ENCODE measurements at places on chromosomes 7 and 10.

GRCh38 chr7:151623766-151624165, 104.1 kb upstream of the RHEB start:
- peak; percentile 82 for DNase-seq

- DNase-seq = no peak
These were observed 56.3 kb upstream of the LBX1 start for GRCh38 chr10:101285519-101286070.

GRCh38 chr7:149827089-149827981, 10.8 kb upstream of the ZNF862 start:
- DNase-seq = no peak

GRCh38 chr10:31508882-31509281, 189.9 kb downstream of the ZEB1 start:
- DNase-seq = no peak

- DNase-seq = no peak
These were observed 107.7 kb upstream of the ADO start for GRCh38 chr10:62696798-62697197.

DNA sequence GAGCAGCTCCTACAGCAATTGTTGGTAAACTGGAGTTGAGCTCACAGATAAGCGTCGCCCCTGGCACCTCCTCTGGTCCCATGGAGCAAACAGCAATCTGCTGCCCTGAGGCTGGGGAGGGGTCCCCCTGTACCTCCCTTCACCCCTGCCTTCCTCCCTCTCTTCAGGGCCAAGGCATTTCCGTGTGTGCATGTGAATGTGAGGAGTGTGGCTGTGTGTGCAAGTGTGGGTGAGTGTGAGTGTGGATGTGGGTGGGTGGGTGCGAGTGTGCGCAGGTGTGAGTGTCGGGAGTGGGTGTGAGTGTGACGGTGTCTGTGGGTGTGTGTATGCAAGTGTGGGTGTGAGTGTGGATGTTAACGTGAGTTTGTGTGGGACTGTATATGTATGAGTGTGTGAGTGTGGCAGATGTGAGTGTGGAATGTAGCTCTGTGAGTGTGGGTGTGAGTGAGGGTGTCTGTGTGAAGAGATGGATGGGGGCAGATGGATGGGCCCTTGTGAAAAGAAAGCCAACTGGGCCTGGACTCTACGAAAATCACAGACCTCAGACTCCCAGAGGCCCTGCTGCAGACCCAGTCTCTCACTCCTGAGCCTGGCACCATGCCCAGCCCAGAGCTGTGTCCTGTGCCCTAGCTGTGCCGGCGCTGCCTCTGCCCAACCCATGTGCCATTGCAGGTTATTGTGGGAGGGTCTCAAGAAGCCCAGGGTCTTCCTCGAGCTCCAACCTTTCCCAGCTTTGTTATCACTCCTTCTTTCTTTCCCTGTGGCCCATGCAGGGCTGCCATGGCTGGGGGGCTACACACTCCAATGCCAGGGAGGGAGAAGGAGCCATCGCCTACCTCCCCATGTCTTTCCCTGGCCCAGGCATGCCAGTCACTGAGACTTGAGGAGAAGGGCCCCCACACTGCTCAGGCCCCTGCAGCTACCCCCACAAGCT, 73.9 kb downstream of the GRID1 start:
- no peak for DNase-seq

GRCh38 chr10:19652750-19653149, 163.5 kb upstream of the PLXDC2 start:
- DNase-seq = no peak

GRCh38 chr10:132523561-132524442, 13.8 kb upstream of the INPP5A start:
- no peak for DNase-seq

GRCh38 chr10:77505431-77506334, 131.9 kb downstream of the KCNMA1 start:
- no peak for DNase-seq

DNA sequence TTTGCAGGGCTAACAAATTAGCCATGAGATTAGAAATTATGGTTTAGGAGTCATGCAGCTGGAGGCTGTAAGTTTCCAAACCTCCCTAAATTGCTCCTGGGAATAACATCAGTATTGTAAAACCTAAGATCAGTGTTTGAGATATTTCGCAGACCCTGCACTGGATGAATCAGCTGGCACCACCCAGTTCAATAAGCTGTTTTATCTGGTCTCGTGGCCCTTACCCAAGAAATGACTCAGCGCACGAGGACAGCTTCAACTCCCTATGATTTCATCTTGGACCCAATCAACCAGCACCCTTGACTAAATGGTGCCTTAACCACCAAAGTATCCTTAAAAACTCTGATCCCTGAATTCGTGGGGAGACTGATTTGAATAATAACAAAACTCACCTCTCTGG, 482.0 kb upstream of the PCDH15 start:
- no peak for DNase-seq

- no peak for DNase-seq
These were observed 5.7 kb upstream of the HSPA12A start for GRCh38 chr10:116748041-116748440.

DNA sequence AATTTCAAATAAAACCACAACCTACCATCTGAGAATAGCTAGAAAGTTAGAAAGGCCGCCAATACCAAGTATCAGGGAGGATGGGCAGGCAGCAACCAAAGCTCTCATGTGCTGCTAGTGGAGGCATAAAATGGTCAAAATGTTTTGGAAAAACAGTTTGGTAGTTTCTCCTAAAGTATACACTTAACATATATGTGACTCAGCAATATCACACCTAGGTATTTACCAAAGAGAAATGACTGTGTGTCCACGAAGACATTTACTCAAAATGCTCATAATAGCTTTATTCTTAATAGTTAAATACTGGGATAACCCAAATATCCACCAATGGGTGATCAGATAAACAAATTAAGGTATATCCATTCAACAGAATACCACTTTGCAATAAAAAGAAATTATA, 14.3 kb downstream of the RHEB start:
- no peak for DNase-seq

GRCh38 chr10:92091965-92092364, 168.4 kb downstream of the BTAF1 start:
- no peak for DNase-seq

- DNase-seq = no peak
These were observed 234.0 kb upstream of the PITRM1 start for GRCh38 chr10:3406556-3406955.

DNA sequence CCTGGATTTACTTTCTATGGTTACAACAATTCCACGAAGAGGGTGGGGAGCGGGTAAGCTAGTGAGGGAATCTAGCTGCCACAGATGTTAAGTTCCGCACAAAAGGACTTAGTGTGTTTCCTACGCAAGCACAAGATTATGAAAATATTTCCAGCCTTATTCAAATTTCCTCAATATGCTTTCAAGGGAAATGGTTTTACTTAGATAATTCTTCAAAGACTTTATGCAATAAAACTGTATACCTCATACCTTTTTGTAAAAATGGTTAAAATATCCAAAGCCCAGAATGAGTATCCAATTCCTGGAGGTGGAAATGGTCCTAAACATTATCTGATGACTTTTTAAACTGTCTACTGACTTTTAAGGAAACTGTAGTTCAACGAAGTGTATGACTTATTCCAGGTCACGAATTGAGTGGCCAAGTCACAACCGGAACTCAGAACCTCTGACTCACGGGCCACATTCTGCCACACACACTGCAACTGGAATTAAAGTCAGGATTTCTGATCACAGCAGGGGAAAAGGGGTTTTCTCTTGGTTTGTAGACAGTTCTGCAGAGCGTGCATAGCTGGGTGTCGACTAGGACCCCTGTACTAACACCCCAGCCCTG, 20.2 kb upstream of the INSIG1 start:
- no peak for DNase-seq

DNA sequence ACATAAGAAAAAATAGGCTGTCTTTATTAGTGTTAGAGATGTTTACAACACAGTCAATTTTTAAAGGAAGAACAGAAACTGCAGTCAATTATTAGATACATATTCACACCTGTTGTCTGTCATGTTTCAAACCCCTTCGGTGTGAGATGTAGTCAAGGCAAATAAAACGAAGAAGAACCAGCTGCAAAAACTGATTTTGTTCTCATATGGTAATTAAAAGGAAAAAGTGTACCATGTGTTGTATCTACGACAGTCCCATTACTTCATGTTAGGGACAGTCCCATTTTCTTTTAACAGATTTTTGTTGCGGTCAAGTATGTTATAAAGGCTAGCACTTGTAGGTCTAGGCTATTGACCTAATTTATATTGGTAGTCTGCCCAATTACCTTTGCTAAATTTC, 149.4 kb downstream of the LRRN3 start:
- no peak for DNase-seq

GRCh38 chr10:129725482-129725881, 238.6 kb downstream of the EBF3 start:
- DNase-seq = no peak

DNA sequence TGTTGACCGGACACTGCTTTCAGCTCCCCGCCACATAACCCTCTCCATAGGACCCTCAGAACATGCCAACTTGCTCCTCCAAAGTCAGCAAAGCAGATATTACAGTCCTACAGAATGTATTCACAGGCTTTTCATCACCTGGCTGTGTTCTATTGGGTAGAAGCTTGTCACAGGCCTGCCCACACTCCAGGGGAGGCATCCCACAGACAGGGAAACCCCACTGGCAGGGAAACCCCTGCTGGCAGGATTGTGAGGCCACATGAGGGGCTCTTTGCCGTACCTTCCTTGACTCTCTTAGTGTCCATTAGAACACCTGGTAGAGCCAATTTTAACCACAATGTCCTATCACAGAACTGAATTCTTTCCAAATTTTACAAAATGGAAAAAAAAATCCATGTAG, 344.2 kb upstream of the MGMT start:
- DNase-seq = no peak

GRCh38 chr7:1742555-1743303, 72.7 kb downstream of the ELFN1 start:
- DNase-seq = no peak

DNA sequence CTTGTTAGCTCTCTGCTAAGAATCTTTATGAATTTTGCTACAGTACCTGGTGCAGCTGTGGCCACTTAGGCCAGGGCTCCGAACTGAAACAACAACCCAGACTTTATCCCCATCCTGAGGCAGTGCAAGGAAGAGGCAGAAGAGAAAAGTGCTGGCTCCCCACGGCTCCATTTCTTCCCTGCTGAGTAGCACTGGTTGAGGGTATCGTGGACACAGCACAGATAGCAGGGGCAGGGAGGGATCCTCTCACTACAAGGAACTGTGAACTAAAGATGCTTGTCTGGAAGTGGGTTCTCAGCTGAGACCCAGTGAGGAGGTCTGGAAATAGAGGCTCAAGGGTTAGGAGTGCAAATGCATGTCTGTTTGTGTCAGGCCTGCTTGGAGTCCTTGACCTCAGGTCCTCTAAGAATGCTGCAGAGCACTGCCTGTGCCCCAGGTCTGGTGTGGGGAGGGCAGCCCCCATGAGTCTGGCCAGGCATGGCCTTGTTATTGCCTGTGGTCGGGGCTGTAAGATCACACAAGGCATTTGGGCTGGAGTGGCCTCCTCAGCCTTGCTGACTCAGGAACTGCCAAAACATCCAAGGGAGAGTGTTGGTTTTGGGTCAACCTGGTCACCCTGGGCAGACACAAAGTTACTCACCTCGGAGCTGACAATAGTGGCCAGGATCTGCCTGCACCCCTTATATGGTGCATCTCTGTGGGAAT, 58.1 kb downstream of the DMBT1 start:
- no peak for DNase-seq

- no peak for DNase-seq
These were observed 98.4 kb upstream of the FRMD4A start for GRCh38 chr10:14429043-14429700.

DNA sequence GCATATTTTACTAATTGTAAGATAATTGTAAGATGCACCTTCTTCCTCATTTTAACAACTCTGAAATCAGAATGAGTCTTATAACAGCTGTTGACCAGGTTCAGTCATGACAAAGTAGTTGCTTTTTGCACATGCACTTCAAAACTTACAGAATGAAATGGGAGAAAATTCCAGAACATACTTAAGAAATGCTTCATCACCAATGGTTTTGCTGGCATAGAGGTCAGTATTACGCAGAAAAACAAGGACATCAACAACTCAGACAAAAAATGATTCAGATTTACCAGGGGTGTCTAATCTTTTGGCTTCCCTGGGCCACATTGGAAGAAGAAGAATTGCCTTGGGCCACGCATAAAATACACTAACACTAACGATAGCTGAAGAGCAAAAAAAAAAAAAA, 13.3 kb downstream of the COL28A1 start:
- DNase-seq = no peak

DNA sequence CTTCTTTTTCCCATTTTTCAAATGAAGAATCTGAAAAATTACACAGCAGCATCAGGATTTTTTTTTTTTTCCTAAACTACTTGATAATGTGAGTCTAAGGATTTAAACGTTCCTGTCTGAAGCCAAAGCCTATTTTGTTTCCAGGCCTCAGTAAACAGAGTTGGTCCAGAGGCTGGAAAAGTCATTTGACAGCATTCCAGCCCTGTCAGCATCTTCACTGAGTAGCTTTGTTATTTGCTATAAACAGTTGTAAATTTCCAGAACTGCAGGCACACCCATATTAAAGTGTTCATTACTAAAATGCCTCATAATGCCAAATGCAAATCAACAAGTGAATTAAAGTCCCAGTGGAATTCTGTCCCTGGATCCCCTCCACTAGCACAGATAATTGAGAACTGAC, 35.5 kb upstream of the KMT2E start:
- DNase-seq = no peak

DNA sequence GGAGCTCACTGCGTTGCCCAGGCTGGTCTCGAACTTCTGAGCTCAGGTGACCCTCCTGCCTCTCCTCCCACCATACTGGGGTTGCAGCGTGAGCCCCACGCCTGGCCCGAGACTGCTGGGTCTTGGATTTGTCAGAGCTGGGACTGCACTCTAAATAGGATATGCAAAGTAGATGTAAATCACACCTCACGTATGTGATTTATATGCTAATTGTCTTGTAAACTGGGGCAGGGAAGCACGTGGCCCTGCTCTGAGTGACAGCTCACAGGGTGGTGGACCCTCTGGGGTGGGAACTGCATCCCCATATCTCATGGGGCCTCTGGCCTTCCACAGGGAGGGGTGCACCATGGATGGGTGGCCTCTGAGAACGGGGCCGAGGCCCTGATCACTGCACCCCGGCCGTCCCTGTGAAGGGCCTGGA, 34.1 kb downstream of the GET4 start:
- no peak for DNase-seq

GRCh38 chr10:116043861-116044260, 229.1 kb downstream of the GFRA1 start:
- no peak for DNase-seq

Data from glomerular endothelial cell (primary cell).